ENCODE measurements at places on chromosomes 2 and 18. TPM values are rescaled to one million over a fixed set of nuclear protein-coding genes. Genes with fewer than 3 reads are reported as not detected.
A peak's percentile ranks its signal among the peaks of the same experiment; 100 is the strongest.

DNA sequence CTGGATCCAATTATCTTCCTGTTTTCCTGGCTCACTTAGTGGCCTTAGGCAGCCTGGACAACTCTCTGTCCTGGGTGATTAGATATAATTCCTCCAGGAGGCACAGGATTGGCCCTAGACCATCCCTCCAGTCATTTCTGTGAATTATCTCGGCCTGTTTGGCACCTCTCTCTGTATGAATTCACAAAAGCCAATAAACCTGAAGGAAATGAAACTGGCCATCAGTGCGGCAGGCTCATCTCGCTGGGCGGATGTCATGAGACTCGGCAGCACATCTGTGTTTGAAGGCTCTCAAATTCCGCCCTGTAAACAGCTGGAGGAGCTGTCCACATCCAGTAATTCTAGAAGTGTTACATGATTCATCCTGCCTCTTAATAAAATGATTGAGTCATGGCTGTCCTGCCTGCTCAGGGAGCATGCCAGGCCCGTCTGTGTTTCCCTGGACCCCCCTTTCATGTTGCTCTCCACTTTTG lies 38.6 kb downstream of the ACOXL start:
- DNase-seq: no peak

GRCh38 chr18:35050705-35051195 lies 9.5 kb downstream of the MAPRE2 start:
- DNase-seq: no peak

DNA sequence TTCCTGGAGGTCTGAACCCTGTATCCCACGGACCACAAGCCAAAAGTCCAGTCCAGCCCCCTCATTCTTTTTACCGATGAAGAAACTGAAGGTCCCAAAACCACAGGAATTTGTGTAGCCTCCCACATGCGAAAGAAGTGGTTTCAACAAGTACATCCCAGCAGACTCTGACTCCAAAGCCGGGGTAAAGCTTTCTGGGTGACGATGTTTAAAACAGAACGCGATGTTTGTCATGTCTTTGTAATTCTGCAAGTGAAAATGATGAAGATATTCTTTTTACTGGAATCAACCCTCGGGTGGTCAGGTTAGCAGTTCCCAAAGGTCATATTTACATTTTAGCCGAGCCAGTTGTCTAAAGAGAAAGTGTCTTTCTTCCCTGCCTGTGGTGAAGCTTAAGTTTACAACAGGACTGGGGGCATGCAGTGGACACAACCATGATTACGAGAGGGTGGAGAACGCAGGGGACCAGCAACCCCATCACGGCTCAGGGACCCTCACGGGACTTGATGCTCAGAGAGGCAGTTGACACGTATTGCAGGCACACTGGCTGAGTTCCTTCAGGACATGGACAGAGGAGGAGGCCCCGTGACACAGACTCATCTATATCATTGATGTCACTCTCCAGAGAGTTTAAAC lies 17.8 kb upstream of the TMEM131 start:
- DNase-seq: no peak

DNA sequence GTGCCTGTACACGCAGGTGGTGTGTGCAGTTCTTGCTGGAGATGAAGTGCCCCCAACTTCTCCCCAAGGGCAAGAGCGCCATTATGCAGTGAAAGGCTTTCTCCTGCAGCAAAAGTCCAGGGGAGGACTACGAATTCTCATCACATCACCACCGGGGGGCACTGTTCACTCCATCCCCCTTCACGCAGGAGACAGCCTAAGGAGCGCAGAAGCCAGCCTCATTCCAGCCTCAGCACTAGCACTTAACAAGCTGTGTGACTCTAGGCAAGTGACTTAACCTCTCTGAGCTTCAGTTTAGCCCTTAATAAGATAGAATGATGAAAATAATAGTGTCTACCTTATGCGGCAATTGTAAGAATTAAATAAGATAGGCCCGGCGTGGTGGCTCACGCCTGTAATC lies 32.3 kb downstream of the DNMT3A start:
- peak; percentile 66 for DNase-seq

GRCh38 chr2:143684551-143685320 lies 555.5 kb downstream of the ARHGAP15 start:
- DNase-seq: no peak

DNA sequence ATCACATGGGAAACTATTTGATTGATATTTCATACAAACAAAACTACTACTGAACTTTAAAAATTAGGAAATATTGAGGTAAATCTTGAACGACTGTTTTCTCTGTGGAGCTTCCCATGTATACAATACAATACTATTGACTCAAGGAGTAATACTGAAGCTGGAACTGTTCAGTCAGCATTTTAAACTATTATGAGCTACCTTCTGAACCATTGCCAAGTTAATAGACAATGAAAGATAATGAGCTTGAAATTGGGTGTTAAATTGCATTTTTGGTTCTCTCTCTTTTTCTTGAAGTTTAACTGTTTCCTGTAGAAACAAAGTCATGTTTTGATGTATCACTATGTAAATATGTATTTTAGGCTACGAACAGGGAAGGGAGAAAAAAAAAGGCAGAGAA lies 569.2 kb downstream of the ZEB2 start:
- DNase-seq: no peak

- DNase-seq: no peak
Measured at GRCh38 chr18:34990597-34990996, 50.6 kb upstream of the MAPRE2 start.

- peak; percentile 46 for DNase-seq
Measured at GRCh38 chr2:28394331-28394877, 1.7 kb downstream of the FOSL2 start.

Gene DNER
- total RNA-seq: not detected

DNA sequence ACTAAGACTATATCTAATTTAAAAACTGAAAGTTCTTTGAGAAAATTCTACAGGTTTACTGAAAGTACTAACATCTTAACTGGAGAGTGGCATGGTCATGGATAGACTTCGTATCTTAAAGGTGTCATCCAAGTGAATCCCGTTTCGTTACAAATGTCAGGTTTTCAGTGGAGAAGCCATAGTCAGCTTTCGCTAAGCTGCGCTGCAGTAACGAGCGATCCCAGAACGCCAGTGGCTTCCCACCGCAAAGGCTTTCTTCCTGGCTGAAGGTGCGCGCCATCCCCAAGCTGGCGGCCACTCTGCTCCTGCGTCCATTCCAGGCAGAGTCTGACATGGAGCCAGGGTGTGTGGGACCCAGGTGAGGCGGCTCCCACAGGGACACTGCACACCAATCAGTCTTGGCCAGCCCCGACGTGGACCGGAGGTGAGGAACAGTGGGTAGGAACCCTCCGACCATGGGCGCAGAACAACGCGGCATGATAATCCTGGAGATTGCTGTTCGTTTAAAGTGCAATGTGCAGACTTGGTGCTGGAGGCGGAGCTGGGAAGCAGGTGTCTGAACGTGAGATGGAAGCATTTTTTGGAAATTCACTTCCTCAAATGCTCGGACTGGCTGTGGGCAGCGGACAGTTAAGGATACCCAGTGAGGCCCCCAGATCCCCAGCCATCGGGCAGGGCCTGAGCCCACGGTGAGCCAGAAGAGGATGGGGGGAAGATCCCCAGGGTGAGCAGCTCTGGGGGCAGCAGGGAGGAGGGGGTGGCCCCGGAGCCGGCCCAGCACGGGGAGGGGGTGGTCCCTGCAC lies 27.8 kb upstream of the KCNG2 start:
- DNase-seq: no peak

Gene RAB17
- not detected for total RNA-seq

Gene SLC23A3
- total RNA-seq: 2.3 TPM

DNA sequence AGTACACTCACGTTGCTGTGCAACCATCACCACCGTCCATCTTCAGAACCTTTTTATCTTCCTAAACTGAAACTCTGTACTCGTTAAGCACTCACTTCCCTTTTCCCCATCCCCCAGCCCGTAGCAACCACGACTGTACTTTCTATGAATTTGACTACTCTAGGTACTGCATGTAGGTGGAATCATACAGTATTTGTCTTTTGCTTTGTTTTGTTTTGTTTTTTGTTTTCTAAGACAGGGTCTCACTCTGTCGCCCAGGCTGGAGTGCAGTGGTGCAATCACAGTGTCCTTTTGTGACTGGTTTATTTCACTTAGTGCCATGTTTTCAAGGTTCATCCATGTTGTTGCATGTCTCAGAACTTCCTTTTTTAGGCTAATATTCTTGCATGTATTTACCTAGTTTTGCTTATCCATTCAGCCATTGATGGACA lies 7.0 kb upstream of the TYMS start:
- peak; percentile 55 for DNase-seq

- no peak for DNase-seq
Measured at GRCh38 chr2:144354953-144355352, 165.0 kb downstream of the ZEB2 start.

DNA sequence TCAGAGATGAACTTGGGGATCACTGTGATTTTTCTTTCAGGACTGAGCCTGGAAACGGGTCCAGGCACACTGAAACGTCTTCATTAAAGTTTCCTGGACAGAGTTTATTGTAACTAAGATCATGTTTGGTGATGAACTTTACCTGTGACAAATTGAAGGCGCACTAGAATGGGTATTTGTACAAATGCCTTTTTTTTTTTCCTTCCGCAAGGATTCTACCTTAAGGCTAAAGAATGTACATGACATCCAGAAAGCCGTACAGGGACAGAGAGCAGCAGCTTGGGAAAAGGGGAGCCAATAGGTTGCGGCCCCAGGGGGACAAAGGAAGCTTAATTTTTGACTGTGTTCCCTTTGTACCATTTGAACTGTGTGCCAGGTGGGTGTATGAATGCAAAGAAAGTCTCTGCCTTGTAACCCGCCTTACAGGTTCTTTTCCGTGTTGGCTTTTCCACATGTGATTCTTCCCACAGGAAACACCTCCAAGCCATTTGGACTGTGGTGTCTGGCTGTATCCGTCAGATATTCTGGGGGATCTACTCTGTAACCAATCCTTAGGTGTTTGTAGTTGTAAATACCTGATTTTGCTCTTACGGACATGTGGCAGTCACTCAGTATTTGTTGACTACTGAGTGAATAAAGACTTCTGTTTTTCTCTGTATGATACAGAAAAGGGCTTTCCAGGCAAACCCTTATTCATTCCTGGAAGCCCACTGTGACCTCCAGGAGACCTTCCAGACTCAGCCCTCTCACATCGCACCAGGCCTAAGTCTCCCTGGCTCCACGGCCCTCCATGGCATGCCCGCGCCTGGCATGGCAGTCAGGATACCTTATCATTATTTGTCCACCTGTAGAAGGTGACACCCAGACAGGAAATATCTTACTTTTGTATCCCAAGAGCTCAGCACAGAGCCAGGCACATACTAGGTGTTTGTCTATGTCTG lies 1.1 kb downstream of the LRRFIP1 start:
- DNase-seq: no peak

GRCh38 chr2:7430869-7431641 lies 513.8 kb downstream of the RNF144A start:
- peak; percentile 70 for DNase-seq

DNA sequence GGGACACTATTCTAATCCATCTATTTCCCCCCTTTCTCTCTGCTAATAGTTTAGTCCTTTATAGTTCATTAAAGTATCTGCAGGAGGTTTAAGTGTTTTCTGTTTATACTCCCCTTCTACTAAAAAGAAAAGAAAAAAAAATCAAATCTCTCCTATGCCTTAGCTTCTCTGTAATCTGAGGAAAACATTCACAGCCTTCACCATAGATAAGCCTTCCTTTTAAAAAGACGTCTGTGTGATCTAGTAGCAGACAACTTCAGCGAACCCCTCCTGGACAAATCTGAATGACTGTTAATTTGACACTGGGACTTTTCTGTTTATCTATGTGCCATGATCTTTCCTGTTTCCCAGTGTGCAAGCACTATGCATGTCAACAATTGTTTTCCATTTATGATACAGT lies 70.4 kb upstream of the CDH19 start:
- DNase-seq: no peak

Gene CKAP2L
- 66.3 TPM for total RNA-seq

DNA sequence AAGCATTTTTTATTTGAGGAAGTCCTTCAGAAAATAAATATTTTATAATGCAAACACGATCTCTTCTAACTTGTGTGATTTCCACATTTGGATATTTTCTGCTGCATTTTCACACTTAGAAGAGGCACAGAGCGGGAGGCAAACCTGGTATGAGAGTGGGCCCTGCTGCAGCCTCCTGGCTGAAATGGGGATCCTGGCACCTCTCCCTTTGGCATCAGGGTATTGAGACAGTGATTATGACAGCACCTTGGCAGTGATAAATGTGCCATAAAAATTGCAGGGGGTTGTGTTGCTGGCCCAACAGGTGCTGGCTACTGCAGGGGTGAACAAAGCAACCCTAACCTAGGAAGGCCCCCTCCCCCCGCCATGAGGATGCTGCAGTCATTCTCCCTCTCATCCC lies 128.6 kb downstream of the TSN start:
- DNase-seq: no peak

- no peak for DNase-seq
Measured at GRCh38 chr2:38568724-38569436, 33.8 kb downstream of the HNRNPLL start.

DNA sequence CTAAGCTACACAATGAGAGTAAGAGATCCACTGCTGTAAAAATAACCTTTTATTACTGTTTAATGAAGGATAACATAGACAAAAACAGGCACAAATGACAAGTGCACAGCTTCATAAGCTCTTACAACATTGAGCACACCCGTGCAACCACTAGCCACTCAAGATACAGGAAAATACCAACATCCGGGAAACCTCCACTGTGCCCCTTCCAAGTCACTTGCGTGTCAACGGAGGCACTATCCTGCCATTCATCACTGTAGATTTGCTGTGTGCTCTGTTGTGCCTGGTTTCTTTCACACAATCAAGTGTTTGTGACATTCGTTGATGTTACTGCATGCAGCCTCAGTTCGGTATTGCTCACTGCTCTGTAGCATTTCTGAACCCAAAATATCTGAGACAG lies 292.9 kb upstream of the MYT1L start:
- no peak for DNase-seq

- DNase-seq: no peak
Measured at GRCh38 chr2:101148777-101149176, 2.4 kb downstream of the TBC1D8 start.

Gene SPATA3
- 0.35 TPM for total RNA-seq

Gene EFR3B
- total RNA-seq: not detected

- peak; percentile 36 for DNase-seq
Measured at GRCh38 chr2:85754313-85755095, 713 bp downstream of the ATOH8 start.

Gene HAAO
- total RNA-seq: 0.18 TPM

DNA sequence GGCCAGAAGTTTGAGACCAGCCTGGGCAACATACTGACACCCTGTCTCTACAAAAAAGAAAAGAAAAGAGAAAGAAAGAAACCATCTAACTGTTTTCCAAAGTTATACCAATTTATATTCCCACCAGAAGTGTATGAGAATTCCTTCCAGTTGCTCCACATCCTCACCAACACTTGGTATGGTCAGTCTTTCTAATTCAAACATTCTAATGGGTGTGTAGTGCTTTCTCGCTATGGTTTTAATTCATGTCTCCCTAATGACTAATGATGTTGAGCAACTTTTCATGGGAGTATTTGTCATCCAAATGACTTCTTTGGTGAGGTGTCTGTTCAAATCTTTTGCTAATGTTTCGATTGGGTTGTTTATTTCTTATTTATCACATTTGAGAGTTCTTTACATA lies 10.5 kb upstream of the B3GNT7 start:
- DNase-seq: no peak

DNA sequence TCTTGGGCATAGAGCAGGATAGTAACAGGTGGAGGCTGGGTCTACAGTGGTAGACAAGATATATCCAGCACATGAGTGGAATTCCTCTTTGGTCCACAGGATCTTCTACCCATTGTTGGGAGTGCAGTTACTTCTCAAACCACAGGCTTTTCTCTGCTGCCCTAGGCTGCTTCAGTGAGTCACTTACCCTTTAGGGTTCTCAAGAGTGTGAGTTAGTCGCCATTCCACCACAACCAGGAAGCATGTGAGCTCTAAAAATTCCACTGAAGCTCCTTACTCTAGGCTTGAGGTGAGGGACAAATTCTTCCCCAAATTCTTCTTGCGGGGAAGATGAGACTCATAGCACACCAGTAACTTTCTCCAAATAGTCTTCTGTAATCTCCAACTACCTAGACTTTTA lies 189.4 kb downstream of the PLCL1 start:
- no peak for DNase-seq

All from activated CD4-positive, alpha-beta memory T cell treated with anti-CD3 and anti-CD28 coated beads, Interleukin-2, amount 10 ng/mL, durations not matched to agents 7 days and 5 days (primary cell).